NCI-H1105 (cell line): ENCODE measurements at places on chromosomes 1 and 21.
A peak's percentile ranks its signal among the peaks of the same experiment; 100 is the strongest.

DNA sequence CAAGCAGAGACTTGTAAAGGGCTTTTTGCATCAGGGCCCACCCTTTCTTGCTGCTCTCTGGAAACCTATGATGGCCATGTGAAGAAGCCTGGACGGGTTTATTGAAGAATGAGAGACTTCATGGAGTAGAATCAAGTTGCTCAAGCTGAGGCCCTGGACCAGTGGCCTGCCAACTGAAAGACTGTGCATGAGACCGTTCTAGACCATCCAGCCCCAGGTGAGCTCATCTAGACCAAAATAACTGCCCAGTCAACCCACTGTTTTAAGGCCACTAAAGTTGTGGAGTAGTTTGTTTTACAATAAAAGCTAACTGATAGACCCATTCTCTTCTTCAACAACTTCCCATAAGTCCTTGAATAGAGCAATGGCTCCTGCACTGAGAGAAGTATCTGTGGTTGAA, 11.8 kb upstream of the ENAH start:
- no peak for DNase-seq

GRCh38 chr1:181647314-181648035, 164.2 kb downstream of the CACNA1E start:
- DNase-seq = no peak

DNA sequence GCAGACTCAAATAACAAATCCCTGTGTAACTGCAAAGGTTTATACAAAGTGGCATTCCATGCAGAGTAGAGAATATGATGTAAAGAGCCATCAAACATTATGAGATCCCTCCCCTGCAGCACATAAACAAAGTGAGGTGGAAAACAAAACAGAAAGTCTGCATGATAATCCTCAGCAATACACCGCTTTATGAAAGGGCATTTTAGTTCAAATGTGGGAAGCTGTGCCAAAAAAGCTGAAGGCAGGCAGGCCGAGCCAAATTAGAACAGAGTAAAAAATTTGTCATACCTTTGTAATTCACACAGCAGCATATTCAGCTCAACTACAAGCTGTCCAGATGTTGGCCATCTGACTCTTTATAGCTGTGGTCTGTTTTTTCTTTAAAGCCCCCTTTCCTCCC, 113.5 kb downstream of the LHX9 start:
- no peak for DNase-seq

- no peak for DNase-seq
Measured at GRCh38 chr1:43622901-43623780, 26.8 kb upstream of the KDM4A start.

- no peak for DNase-seq
Measured at GRCh38 chr1:174871886-174872285, 127.9 kb upstream of the CACYBP start.

- DNase-seq = no peak
Measured at GRCh38 chr1:65470766-65471165, 50.3 kb downstream of the LEPR start.

DNA sequence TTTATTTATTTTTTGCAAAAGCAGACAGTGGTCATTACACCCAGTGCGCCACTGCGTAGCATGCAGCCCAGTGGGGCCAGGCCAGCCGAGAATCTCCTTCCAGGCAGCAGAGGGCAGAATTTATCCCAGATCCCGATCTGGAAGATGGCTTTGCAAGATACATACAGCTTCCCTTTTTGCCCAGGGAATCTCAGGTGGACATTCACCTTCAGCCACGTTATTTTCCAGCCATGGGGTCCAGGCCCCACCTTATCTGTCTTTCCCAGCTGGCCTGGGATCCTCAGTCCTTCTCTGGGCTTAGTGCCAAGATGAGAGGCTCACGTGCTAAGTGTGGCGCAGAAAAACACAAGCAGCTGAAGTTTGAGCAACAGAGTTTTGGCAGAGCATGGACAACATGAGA, 123.6 kb downstream of the AJAP1 start:
- peak; percentile 25 for DNase-seq
